ENCODE measurements at places on chromosomes 7 and 10. TPM values are rescaled to one million over a fixed set of nuclear protein-coding genes. Genes with fewer than 3 reads are reported as not detected.

DNA sequence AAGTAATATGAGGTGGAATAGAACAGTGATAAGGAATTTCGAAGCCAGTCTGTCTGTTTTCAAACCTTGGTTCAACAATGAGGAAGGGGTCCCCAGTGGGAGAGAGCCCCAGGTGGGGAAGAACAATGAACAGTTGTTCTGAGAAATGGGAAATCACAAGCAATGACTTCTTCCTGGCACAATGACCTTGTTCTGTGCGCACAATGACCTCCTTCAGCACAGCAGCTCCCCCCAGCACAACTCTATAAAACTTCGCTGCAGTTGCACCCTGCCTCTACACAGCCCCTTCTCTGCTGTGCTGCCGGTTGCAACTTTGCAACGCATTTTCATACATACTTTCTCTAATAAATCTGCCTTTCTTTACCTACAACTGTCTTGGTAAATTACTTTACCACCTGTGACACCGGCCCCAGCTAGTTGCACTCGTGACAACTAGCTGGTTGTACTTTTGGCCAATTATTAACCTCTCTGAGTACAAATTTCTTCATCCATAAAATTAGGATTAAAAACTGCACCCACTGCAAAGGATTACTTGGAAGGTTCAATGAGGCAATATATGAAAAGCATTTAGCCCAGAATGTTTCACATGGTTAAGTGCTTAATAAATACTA is 40.5 kb downstream of the ASB4 start:
- H3K4me1 ChIP-seq = no peaks in the 10 kb centered on the region
- no peak overlapping the region for H3K4me3 ChIP-seq
- no peaks in the 10 kb centered on the region for H3K27me3 ChIP-seq
- no peak overlapping the region for H3K27ac ChIP-seq
- H3K36me3 ChIP-seq = no peaks in the 10 kb centered on the region

FAM237B gene
- 0.20 TPM for polyA plus RNA-seq

- H3K27ac ChIP-seq = no peak overlapping the region
- H3K4me3 ChIP-seq = no peak overlapping the region
- H3K27me3 ChIP-seq = no peaks in the 10 kb centered on the region
Measured at GRCh38 chr10:66910671-66911070, 15.2 kb upstream of the LRRTM3 start.

GRCh38 chr10:123562811-123563580 is 103.2 kb upstream of the GPR26 start:
- no peaks in the 10 kb centered on the region for H3K36me3 ChIP-seq
- H3K4me3 ChIP-seq = no peak overlapping the region
- peaks cover 45% of the 10 kb centered on the region for H3K27me3 ChIP-seq

GRCh38 chr10:91284486-91285090 is 64.1 kb downstream of the PCGF5 start:
- H3K27me3 ChIP-seq = no peaks in the 10 kb centered on the region
- H3K4me1 ChIP-seq = no peaks in the 10 kb centered on the region
- peaks cover 4% of the 10 kb centered on the region for H3K36me3 ChIP-seq
- no peak overlapping the region for H3K27ac ChIP-seq

DNA sequence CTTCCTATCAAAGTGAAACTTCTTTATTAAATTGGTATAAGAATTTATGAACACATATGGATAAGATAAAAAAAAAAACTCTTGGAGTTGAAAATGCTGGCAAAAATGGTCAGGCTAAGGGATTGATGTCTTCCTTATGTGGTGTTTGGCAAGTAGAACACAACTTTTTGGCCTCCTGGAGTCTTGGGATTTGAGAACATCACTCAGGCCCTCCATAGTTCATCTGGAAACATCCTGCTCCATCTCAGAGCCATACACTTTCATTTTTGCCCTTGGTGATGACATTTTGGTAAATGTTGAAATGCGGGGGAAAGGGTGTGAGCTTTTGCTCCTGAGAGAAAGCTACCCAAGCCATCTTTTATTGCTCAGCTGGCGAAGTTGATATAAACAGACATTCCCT is 27.5 kb upstream of the BTBD16 start:
- H3K36me3 ChIP-seq = no peaks in the 10 kb centered on the region
- H3K4me3 ChIP-seq = no peak overlapping the region
- no peak overlapping the region for H3K27ac ChIP-seq
- no peaks in the 10 kb centered on the region for H3K4me1 ChIP-seq
- no peak for DNase-seq
- H3K27me3 ChIP-seq = no peaks in the 10 kb centered on the region

- no peak overlapping the region for H3K4me3 ChIP-seq
- DNase-seq = no peak
- H3K27me3 ChIP-seq = no peaks in the 10 kb centered on the region
- peaks cover 9% of the 10 kb centered on the region for H3K4me1 ChIP-seq
Measured at GRCh38 chr7:137881607-137882260, 35.0 kb upstream of the DGKI start.

DNA sequence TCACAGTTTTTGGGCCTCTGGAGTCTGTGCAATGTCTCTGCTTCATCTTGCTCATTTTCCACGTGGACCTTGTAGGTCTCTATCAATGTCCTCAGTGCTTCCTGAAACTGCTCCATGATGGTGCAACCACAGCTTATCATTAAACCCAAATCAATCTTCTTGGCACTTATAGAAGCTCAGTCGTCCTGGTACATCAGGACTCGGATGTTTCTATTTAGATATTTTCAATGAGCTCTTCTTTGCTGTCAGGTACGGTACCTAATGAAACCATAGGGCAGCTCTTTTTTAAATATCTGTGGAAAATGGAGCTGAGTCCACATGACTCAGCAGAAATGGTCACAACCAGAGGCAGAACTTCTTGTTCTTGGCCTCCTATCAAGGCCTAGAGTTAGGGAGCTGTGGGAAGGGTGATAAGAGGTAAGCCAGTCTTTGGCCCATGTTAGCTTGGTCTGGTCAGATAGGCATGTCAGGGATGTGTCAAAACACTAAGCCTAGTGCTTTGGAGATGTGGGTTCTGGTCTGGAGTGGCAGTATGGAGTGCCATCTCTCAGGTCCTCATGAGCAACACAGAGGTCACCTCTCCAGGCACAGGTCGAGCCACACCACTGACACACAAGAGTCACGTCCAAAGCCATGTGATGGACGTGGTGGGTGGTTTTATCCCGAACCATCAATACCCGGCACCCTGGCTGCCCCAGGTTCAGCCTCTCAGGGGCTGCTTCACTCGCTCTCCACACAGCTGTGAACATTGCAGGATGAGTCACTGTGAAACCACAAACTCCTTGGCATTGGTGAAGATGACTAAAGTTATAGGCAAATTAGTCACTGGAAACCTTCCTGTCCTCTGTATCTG is 87.0 kb downstream of the TBXAS1 start:
- peak overlapping the region; percentile 36 for H3K27ac ChIP-seq
- H3K4me1 ChIP-seq = peaks cover 15% of the 10 kb centered on the region
- no peaks in the 10 kb centered on the region for H3K36me3 ChIP-seq
- H3K27me3 ChIP-seq = no peaks in the 10 kb centered on the region
- no peak overlapping the region for H3K4me3 ChIP-seq
- no peak for DNase-seq

DNA sequence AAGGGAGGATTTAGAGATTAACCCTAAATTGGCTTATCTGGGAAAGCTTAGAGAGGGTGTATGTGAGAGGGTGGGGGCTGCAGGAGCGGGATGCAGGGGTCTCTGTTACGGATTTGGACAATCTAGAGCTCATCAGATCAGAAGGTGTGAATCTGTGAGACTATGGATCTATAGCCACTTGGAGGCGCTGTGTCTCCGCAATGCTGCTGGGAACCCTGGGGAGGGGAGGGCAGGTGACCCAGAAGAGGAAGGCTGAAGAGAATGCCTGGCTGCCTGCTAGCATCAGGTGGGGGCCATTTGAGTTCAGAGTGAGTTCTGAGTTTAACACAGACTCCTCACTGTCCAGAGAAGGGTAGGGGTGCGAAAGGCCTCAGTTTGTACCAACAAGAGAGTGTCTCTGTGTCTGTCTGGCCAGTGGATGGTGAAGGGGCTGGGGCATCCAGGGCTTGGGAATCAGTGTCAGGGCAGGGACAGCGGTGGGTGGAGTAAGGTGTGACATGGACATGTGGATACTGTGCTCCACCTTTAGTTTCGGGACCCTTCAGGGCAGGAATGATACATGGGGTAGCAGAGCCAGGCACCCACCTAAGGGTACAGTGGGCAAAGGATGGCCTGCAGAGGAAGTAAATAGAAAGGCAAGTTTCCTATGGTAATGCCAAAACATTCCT is 187.3 kb upstream of the PRSS58 start:
- no peaks in the 10 kb centered on the region for H3K36me3 ChIP-seq
- H3K4me3 ChIP-seq = no peak overlapping the region
- no peaks in the 10 kb centered on the region for H3K27me3 ChIP-seq
- no peaks in the 10 kb centered on the region for H3K4me1 ChIP-seq
- H3K27ac ChIP-seq = no peak overlapping the region

CNTNAP2 gene
- polyA plus RNA-seq = 39.4 TPM

WNT16 gene
- polyA plus RNA-seq = not detected

DNA sequence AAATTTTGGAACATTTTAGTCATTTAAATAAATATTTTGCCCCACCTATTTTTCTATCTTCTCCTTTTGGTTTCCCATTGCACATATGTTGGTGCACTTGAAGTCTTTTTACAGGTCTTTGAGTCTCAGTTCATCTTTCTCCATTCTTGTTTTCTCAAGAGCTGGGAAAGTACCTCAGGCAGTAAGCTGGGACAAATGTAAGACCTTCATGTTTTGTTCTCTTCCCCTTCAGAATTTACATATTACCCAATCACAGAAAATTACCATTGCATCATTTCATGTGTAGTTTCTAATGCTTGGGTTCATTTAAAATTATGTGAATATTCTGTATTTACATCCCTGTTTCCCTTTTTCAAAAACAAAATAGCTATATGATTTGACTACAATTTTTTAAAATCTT is 1150.0 kb upstream of the POT1 start:
- no peaks in the 10 kb centered on the region for H3K4me1 ChIP-seq
- no peaks in the 10 kb centered on the region for H3K27me3 ChIP-seq

DNA sequence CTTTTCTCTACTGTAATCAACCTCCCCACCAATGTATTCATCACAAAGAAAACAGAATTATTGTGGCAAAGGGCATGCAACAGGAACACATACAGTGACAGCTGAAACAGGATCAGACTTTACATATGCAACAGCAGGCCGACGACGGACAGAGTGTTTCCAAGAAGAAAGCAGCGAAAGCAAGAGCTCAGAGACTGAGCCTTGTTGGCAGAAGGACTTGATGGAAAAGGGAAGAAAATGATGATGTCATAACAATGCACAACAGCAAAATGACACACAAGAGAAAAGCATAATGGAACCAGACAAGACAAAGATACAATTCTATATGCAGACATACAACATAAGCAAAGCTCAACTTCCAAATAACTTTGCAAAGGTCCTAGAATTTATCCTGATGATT is 106.5 kb downstream of the ARHGAP12 start:
- H3K27ac ChIP-seq = no peak overlapping the region
- no peak for DNase-seq
- no peak overlapping the region for H3K4me3 ChIP-seq
- no peaks in the 10 kb centered on the region for H3K36me3 ChIP-seq
- no peaks in the 10 kb centered on the region for H3K27me3 ChIP-seq

GRCh38 chr7:9945857-9946256 is 1027.8 kb upstream of the PHF14 start:
- no peaks in the 10 kb centered on the region for H3K36me3 ChIP-seq
- no peaks in the 10 kb centered on the region for H3K27me3 ChIP-seq
- no peak for DNase-seq
- H3K27ac ChIP-seq = no peak overlapping the region

- no peak overlapping the region for H3K4me3 ChIP-seq
- no peaks in the 10 kb centered on the region for H3K36me3 ChIP-seq
- DNase-seq = no peak
- H3K27ac ChIP-seq = no peak overlapping the region
- H3K4me1 ChIP-seq = no peaks in the 10 kb centered on the region
Measured at GRCh38 chr7:4017785-4018184, 664.3 kb upstream of the FOXK1 start.

GRCh38 chr7:28588602-28589001 is 176.3 kb downstream of the CREB5 start:
- H3K4me3 ChIP-seq = no peak overlapping the region
- H3K27ac ChIP-seq = no peak overlapping the region
- DNase-seq = no peak
- H3K4me1 ChIP-seq = no peaks in the 10 kb centered on the region

GRCh38 chr10:61961278-61961677 is 59.8 kb downstream of the ARID5B start:
- peak overlapping the region; percentile 26 for H3K27ac ChIP-seq
- H3K27me3 ChIP-seq = no peaks in the 10 kb centered on the region
- no peak for DNase-seq
- H3K36me3 ChIP-seq = no peaks in the 10 kb centered on the region

ACTR3C gene
- 4.7 TPM for polyA plus RNA-seq

GPR15LG gene
- polyA plus RNA-seq = not detected

DNA sequence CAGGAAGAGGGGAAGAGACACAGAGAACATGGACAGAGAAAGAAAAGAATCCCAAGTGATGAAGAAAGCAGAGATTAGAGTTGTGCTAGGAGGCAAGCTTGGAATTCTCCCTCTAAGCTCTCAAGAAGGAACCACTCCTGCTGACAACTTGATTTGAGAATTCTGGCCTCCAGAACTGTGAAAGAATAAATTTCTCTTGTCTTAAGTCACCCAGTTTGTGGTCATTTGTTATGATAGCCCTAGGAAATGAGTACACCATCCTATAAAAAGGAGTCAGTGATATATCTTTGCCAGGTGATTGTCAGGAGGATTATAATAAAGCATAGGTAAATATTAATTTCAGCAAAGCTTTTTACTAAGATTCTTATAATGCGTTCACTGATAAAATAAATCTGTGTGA is 82.7 kb upstream of the TFEC start:
- H3K27ac ChIP-seq = no peak overlapping the region
- DNase-seq = no peak
- H3K27me3 ChIP-seq = no peaks in the 10 kb centered on the region
- no peak overlapping the region for H3K4me3 ChIP-seq

GRCh38 chr10:89869180-89869579 is 167.8 kb downstream of the KIF20B start:
- no peaks in the 10 kb centered on the region for H3K4me1 ChIP-seq
- H3K27ac ChIP-seq = no peak overlapping the region
- no peaks in the 10 kb centered on the region for H3K27me3 ChIP-seq
- H3K4me3 ChIP-seq = no peak overlapping the region
- no peak for DNase-seq

ZNF425 gene
- polyA plus RNA-seq = 5.2 TPM

AKR1B15 gene
- polyA plus RNA-seq = 0.13 TPM

DNA sequence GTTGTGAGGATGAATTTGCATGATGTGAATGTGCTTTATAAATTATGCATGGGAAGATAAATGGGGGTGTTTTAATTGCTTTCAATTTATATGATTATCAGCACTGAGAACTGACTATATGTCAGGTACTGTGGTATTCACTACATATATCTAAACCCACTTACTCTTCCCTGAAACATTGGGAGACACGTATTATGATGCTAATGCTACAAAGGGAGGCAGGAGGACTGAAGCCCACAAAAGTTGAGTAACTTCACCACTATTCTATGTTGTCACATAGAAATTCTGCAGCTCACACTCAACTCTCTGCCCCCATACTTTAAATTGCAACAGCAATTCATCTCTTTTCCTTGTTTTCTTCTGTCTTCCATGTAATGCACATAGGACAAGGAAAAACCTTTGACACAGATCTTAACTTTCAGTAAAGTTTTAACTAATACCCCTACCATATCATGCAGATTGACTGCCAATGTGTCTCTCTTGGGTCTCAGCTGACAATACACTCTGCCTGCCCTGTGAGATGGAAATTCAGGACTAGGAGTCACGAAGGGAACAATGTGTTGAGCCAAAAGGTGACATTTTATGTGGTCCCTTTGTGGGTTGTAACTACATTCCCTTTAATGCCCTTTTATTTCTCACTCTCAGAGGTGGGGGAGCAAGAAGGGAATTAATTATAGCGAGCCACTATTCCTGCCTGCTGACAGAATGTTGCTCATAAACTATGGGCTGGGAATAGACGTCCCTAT is 691.0 kb upstream of the SORCS1 start:
- H3K27me3 ChIP-seq = no peaks in the 10 kb centered on the region
- no peak for DNase-seq
- H3K4me3 ChIP-seq = no peak overlapping the region
- no peaks in the 10 kb centered on the region for H3K4me1 ChIP-seq
- H3K36me3 ChIP-seq = no peaks in the 10 kb centered on the region
